ENCODE measurements at places on chromosomes 16 and 17.

DNA sequence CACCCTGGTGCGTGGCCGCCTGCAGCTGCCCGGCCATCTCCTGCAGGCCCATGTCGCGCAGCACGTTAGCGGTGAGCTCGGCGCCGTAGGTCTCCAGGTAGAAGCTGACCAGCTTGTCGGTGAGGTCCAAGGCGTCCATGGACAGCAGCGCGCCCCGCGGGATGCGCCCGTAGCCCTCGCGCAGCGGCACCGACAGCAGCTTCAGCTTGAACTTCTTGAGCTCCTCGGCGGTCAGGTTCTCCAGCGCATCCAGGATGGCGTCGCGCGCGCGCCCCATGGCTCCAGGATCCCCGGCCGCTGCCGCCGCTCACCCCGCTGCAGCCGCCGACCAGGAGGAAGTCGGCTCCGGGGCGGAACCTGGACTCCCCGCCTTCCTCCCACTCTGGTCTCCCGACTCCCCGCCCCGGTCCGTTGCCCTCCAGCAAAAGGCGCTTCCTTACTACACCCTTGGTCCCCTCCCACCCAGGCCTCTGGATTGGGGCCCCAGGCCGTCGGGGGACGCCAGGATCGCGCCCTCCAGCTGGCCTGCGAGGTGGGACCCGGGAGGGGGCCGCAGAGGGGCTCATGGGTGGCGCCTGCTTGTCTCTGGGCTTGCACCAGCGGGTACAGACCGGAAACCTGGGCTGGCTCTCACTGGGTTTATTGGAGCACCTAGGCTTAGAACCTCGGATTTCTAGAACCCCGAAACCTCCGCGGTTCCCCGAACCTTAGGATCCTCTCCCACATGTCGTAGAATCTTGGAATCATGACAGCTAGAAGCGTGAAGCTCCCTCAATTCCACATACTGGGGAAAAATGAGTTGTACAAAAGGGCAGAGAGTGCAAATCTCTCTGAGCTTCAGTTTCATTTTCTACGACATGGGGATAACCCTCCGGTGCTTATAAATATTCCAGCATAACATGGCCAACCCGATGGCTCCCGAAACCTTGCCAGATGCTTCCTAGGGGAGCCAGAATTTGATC, at the start of gene PYCARD:
Gene PYCARD (minus strand): TSS at position 347 of the 962 bp plus-strand sequence. CDS start 70 bp downstream, at position 277.
- DNase-seq, result no peak

GRCh38 chr16:89880477-89881367, 7.3 kb downstream of the TCF25 start:
- no peak for DNase-seq

- peak; percentile 47 for DNase-seq
Measured at GRCh38 chr16:19583665-19584300, 28.3 kb downstream of the VPS35L start.

DNA sequence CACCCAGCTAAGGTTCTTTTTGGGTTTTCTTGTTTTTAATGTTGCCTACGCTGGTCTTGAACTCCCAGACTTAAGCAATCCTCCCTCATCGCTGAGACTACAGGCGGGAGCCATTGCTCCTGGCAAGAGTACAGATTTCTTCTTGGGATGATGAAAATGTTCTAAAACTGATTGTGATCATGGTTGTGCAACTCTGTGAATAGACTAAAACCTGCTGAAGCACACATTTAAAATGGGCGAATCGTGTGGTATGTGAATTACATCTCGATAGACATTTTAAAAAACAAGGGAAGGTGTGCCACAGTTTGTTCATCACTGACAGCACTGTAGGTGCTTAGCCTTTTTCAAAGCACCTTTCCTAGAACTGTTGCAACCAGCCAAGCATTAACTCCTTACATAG, 48.8 kb upstream of the CDH3 start:
- DNase-seq, result no peak

- DNase-seq, result peak; percentile 56
Measured at GRCh38 chr17:27654654-27655524, 23.9 kb downstream of the LGALS9 start.

DNA sequence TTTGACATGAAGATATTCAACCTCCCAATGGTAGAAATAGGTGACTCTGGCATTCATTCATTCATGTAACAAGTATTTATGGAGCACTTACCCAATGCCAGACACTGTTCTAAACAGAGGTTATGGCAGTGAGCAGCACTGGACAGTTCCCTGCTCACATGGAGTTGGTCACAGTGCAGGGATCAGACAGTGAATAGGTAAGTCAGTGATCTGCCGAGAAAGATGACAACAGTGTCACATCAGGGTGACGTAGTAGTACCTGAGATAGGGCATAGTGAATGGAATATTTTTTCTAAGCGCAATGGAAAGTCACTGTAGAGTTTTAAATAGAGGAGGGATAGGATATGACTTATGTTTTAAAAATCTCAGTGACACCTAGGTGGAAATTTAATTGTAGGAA, 791.4 kb upstream of the RBFOX1 start:
- DNase-seq, result no peak

- no peak for DNase-seq
Measured at GRCh38 chr16:84823484-84823883, 3.7 kb downstream of the CRISPLD2 start.

DNA sequence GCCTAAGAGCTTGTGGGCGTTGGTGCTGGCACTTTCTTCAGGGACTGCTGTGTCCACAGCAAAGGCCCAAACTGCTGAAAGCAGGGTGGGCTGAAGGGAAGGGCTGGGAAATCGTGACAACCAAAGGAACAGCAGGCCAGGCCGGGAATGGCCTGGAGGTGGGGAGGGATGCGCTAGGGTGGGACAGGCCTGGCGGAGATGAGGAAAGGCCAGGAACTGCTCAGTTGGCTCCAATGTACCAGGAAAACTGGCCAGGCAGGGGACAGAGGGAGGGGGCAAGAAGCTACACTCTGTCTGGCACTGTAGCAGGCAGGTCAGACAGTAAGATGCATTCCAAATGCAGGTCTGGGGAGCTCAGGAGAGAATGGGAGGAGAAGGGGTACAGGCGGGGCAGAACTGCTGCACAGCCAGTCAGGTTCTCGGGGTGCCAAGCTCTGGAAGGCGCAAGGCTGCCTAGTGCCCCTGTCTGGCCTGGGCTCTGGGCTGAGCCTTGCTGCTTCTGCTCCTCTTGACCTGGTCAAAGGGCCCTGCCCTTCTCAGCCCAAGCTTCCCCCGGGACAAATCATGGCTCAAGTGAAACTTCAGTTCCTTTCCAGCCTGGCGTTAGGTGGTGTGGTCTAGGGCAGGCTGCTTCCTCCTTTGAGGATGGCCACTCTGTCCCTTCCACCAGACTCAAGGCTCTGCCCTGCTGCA, 7.3 kb downstream of the PNMT start:
- no peak for DNase-seq

GRCh38 chr17:48439110-48439850, 9.3 kb upstream of the SKAP1 start:
- no peak for DNase-seq

GRCh38 chr17:40022497-40022896, 7.3 kb downstream of the CSF3 start:
- no peak for DNase-seq

- DNase-seq, result peak; percentile 68
Measured at GRCh38 chr16:85522842-85523601, 90.1 kb upstream of the GSE1 start.

- DNase-seq, result no peak
Measured at GRCh38 chr17:33033176-33033575, 41.5 kb downstream of the SPACA3 start.

- no peak for DNase-seq
Measured at GRCh38 chr16:83970430-83970815, 2.4 kb downstream of the NECAB2 start.

GRCh38 chr17:65600518-65600917, 39.1 kb upstream of the AXIN2 start:
- no peak for DNase-seq

GRCh38 chr17:8825802-8826201, 26.6 kb upstream of the MFSD6L start:
- no peak for DNase-seq

- peak; percentile 92 for DNase-seq
Measured at GRCh38 chr17:47229535-47230443, 20.6 kb downstream of the MYL4 start.

DNA sequence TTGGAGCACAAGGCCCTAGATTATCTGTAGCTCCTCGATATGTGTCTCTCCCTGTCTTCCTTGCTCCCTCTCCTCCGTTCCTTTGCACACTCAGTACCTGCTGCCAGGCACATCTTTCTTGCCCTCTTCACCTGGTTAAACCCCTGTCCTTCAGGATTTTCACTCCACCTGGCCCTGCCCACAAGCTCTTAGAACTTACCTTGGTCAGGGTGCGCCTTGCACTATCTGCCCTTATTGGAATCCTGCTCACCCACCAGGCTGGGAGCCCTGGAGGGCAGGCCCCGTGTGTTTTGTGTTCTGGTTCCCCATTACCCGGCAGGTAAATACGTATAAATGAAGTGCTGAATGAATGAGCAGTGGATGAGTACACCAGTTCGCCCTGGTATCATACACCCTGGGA, 54.6 kb downstream of the MARCHF10 start:
- DNase-seq, result no peak

DNA sequence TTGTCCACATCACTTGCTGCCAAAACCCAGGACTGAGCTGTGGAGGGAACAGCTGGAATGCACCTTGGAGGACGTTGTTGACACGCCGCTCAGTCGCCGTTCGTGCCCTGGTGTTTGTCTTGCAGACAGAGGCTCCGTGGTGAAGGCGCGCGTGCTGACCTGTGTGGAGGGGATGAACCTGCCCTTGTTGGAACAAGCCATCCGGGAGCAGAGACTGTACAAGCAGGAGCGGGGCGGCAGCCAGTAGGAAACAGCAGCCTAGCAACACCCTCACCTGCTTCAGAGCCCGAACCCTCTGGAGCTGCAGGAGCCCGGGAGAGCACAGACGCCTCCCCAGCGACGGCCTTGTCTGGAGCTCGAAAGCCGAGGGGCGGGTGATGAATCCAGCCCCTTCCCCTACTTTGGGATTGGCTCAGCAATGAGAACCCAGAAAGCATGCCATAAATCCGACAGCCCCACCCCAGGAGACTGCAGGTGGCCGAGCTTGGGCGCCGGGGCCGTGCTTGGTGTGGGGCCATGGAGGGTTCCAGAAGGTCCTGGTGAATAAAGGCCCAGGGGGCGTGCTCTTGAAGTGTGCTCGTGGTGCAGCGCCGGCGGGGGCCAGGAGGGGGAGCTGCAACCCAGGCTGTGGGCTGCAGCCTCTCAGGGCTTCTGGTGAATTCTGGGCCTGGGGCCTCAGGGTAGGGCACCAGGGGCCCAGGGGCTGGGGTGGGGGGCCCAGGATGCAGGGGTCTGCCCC, 470 bp upstream of the CDK3 start:
- peak; percentile 30 for DNase-seq

GRCh38 chr16:10466861-10467260, 81.0 kb downstream of the ATF7IP2 start:
- DNase-seq, result no peak

DNA sequence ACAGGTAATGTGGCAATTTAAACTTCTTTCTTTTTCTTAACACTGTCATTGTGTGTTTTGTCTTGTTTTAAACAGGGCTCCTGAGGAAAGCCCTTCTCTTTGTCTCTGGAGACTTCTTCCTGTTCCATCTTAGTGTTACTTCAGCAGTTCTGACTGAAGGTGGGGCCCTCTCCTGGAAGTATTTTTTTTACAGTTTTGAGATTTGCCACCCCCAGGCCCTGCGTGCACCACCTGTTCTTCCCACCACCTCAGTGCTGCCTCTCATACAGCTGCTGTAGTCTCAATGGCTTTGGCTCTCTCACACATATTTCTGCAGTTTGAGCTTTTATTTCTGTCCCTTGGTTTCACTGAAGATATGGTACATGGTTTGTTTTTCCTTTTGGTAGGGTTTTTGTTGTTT, 52.5 kb upstream of the ALDH3A1 start:
- no peak for DNase-seq

GRCh38 chr17:49688848-49689247, 11.0 kb upstream of the SPOP start:
- DNase-seq, result no peak

DNA sequence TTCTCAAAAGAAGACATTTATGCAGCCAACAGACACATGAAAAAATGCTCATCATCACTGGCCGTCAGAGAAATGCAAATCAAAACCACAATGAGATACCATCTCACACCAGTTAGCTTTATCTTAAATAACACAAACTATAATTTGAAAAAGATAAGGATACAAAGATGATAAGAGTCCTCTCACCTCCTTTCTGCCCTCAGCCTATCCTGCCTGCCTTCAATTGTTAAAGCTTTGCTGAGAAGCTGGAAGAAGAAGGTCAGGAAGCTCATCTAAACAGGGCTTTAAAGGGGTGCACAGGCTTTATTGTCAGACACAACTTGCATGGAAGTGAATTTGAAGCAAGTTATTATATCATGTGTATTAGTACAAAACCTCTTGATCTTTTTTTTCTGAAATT, 676.3 kb upstream of the GOT2 start:
- no peak for DNase-seq

GRCh38 chr16:81832801-81833547, 53.9 kb downstream of the PLCG2 start:
- no peak for DNase-seq

DNA sequence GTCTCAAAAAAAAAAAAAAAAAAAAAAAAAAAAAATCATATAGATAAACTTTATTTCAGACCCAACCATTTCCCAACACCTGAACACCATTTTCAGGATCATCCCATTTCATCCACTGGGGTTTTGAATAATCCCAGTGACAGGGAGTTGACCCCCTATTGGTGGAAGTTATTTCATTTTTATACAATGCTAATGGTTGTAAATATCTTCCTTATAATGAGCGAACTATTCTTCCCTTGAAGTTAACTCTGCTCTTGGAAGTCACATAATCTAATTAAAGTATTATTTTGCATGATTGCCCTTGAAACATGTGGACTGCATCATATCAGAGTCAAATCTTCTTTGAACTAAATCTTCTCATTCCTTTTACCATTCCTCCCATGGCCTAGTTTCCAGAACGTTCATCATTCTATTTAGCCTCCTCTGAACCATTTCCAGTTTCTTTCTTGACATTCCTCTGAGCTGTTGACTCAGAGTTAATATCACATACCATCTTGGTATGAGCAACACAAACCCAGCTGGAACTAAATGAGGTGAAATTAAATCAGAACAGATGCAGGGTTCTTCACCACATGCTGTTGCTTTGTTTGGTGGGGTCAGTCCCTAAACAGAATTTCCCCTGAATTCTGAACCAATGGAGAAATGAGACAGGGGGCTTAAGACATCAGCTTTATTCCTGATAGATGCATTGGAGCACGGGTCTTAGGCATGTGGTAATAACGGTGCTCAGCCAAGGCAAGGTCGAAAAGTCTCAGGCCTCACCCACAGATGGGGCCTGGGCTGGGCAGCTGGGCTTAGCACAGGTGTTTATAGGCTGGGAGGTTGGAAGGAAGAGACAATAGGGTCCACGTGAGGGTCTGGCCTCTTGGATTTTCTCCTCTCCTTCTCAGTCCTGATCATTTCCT, 8.9 kb downstream of the HSD17B2 start:
- peak; percentile 96 for DNase-seq

GRCh38 chr16:4893103-4893862, 43.7 kb downstream of the PPL start:
- no peak for DNase-seq

Data from M059J (cell line).